ENCODE measurements at places on chromosomes 12 and 14. TPM values are rescaled to one million over a fixed set of nuclear protein-coding genes. Genes with fewer than 3 reads are reported as not detected.

DNA sequence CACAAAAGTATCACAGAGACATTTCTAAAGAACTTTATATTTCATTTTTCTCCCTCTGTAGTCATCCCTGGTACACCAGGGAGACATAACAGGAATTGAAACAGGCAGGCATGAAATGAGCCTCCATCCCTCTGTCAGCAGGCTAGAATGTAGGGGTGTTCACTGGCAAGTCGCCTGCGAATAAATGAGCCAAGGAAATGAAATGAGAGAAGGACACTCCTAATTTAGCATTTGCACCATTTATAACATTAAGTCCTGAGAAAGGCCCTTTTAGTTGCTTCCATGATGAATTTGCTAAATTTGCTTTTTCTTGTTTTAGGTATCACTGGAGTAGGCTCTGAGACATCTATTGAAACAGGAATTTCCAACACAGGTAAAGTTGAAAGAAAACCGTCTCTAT lies 192.4 kb upstream of the CNTN1 start:
- no peak for DNase-seq

HSPB8 gene
- 3.4 TPM for total RNA-seq

DNA sequence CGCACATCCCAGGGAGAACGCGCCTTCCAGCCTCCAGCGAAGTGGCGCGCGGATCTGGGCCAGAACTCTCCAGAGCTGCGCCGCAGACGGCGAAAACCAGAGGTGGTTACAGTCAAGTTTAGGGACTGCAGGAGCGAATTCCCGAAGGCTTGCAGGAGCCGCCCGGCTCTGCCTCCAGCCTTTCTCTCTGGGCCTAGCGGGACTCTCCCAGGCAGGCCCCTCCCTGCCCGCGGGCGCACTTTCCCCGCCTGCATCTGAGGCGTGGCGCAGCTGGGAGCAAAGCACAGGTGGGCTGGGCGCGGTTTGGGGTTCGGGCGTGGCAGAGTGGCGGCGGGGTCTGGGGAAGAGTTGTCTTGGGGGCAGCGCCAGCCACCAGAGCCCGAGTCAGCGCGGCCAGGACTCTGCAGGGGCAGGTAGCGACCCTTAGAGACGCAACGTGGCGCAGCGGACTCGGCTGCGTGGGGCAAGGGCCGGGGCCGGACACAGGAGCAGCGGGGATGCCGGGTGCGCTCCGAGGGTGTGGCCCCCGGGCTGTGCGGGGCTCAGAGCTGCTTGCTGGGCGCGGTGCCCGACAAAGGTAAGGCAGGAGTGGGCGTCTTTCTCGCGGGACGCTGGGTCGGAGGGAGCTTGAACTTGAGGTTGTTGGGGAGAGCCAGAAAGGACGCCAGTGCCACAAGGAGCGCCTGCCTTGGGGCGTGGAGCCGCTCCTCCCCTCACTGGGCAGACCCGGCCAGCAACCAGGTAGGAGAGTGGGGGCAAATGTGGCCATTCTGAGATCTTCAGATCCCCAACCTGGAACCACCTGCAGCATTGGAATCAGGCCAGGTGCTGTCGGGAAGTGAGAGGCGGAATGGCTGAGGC lies 1126.0 kb downstream of the AACS start:
- no peak for DNase-seq

GRCh38 chr12:46152456-46152855 lies 116.4 kb downstream of the SLC38A1 start:
- DNase-seq, result peak; percentile 83

DNA sequence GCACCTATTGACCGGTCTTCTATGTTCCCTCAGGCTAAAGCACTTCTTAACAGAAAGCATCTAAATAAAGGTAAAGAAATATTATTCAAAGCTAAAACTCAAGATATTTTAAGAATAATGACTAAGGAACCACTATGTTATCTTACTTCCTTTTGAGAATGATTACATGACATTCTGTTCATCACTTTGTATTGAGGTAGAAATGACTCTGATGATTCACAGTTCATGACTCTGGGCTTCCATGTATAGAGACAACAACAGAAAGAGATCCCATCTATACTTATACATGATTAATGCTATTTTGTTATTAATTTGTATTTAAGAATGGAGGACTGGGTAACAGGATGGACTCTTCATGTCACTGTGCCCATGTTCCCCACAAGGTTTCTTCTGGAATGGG lies 218.3 kb upstream of the OR4E1 start:
- DNase-seq, result peak; percentile 37

- DNase-seq, result no peak
Observed at GRCh38 chr12:3962631-3963483, 89.7 kb upstream of the PARP11 start.

DNA sequence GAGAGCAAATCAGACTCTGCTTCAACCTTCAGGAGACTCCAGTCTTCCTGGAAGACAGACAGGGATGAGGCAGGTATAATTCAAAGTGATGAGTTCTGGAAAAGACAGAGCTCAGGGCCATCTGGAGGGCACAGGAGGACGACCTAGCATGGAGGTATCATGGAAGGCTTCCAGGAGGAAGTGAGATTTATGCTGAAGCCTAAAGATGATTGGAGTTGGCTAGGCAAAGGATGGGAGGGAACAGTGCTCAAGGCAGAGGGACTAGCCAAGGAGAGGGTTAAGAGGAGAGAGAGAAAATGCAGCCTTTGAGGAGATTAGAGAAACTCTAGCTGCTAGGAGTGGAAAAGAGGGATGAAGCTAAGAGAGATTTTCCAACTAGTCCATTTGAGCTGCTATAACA lies 438.5 kb downstream of the MED13L start:
- no peak for DNase-seq

DNA sequence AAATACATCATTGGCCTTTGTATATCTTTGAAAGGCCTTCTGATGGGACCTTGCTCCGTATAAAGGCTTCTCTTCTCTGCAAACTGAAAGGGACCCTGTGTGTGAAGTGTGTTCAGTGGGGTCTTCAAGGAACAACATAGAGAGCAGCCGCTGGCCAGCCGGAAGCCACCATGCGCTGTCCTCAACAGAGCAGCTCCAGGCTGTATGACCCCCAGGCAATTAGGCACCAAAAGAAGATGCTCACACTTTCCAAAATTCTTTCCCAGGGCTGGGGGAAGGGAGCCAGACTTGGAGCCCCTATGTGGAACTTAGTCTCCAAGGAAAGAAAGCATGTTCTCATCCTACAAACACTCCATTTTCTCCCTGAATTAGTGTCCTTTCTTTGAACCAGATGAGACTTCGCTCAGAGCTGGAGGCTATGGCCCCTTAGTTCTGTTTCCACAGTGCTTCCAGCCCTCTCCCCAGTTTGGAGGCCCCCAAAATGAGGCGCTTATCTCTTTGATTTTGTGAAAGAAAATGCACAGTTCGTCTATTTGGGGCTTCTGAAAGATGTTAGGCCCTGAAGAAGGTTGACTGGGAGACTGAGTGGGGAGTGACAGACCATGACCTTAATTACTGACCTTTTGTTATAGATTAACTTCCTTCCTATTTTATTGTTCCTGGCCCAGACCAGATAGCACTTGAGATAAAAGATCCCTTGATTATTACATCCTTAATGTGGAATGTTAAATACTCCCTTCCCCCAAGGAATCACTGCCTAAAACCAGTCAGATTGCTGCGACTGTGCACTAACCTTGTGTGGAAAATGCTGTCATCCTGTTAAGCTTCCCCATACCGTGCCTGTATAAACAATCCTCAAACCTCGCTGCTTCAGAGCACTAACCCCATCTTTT lies 128.3 kb upstream of the FGD4 start:
- DNase-seq, result peak; percentile 90

DNA sequence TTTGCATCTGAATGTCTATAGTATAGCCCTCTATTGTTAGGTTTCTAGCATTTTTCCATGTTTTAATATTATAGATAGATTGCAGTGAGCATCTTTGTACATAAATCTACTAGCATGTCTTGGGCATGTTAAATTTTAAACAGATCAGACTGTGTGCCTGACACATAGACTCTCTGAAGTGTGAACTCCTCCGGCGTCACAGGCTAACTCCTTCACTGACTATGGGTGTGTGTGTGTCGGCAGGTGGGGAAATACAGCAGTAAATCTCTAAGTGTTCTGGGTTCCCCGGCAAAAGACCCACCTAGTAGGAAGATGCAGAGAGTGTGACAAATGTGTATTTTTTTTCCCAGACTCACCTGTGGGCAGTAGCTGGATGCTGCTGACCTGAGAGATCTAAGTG lies 2.3 kb downstream of the VWF start:
- no peak for DNase-seq

CEBPE gene
- not detected for total RNA-seq

DNA sequence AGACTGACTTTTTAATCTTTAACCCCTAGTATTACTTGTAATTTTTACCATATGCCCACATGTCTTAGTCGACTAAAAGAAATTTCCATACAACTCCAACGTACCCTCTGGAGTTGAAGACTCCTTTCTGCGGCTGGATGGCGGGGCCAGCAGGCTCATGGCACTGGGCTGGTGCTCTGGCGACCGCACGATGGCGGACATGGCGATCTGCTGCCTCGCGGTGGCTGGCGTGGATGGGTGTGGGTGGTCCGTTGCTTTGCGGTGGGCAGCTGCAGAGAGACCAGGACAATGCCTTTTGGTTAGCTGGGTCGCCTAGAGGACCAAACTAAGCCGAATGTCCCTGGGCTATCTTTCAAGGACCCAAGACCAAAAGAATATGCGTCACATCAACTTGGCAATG lies 50.2 kb downstream of the PRKAB1 start:
- no peak for DNase-seq

All from dermis blood vessel endothelial cell (primary cell).